ENCODE measurements at places on chromosomes 3 and 15.

- no peak for DNase-seq
Observed at GRCh38 chr15:69272139-69272538, 26.6 kb upstream of the PAQR5 start.

- no peak for DNase-seq
Observed at GRCh38 chr15:84883466-84883865, 996 bp upstream of the SLC28A1 start.

- no peak for DNase-seq
Observed at GRCh38 chr3:122055215-122055614, at the start of gene CD86. CD86 (plus strand) TSS chr3:122055362; CDS start chr3:122055490, 128 bp downstream.

DNA sequence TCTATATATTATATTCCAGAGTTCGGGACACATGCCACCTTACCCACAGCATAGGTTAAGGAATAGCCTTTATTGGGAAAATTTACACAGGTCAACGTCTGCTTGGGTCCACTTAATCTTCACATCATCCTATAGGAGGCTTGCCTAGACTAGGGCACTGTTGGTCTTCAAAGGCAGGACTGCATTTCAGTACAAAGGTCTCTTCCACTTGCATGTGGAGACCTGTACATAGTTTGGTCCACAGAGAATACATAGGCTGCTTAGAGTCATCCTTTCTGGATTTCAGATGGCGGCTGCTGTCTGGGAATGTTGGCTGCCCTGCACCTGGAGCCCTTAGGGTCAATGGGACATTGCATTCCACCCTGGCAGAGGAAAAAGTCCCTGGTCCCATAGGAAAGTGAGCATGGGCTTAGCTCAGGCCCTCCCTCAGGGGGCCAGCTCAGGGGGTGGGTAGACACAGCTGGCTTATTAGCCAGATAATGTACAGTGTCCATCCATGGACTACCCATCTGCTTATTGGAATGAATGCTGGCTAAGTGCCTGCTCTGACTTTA lies 75.3 kb upstream of the TGFBR2 start:
- no peak for DNase-seq

- DNase-seq, result peak; percentile 65
Observed at GRCh38 chr3:142210608-142211007, 14.8 kb downstream of the GK5 start.

Measured in fibroblast of mammary gland (primary cell).